ENCODE measurements at places on chromosomes 6 and 20.
A peak's percentile ranks its signal among the peaks of the same experiment; 100 is the strongest.

GRCh38 chr6:137231895-137232294 lies 12.7 kb upstream of the IFNGR1 start:
- no peaks in the 10 kb centered on the region for H3K36me3 ChIP-seq
- no peaks in the 10 kb centered on the region for H3K27me3 ChIP-seq
- H3K4me1 ChIP-seq: no peaks in the 10 kb centered on the region
- DNase-seq: no peak
- H3K27ac ChIP-seq: no peak overlapping the region

DNA sequence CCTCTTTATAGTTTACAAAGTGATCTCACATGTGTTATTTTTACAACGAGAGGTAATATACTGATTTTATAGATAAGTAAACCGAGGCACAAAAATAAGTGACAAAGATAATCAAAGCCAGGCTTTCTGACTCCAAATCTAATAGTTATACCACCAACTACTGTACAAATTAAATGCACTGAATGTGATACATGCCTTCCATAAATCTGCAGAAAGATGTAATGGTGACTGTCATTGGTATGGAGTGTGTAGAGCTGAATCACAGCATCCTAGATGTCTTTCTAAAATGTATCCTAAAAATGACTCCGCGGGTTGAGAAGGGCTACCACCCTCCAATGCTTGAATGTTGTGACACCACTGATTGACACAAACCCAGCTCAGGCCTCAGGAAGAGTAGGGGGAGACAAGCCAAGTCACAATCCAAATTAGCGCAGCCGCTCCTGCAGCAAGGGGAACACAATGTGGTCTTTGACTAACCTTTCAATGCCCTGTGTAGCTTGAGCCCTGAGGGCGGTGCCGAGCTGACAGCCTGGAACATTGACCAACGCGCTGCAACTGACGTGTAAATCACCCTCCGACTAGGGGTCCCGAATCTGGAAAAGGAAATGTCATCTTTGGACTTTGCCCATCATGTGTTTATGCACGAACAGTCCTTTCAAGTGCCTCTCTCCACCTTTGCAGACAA lies 136.8 kb downstream of the OLIG3 start:
- no peak overlapping the region for H3K4me3 ChIP-seq
- peak; percentile 51 for DNase-seq
- H3K27ac ChIP-seq: no peak overlapping the region
- no peaks in the 10 kb centered on the region for H3K36me3 ChIP-seq
- H3K4me1 ChIP-seq: no peaks in the 10 kb centered on the region

DNA sequence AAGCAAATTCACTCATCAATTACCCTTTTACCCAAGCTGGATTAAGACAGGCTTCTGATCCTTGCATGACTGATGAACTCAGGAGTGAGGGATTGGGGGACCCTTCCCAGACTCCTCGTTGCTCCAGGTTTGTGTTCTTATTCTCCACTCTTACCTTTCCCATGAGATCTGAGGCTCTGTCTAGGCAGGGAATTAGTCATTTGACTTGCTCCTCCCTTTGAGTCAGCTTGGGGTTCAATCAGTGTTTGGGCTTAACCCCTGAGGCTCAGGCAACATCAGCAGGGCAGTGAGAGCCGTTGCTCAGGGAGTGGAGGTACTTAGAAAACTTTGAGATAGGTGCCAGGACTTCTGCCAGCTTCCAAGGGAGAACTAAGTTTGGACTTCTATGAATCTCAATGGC lies 20.7 kb upstream of the TOX2 start:
- no peak for DNase-seq
- no peak overlapping the region for H3K4me3 ChIP-seq
- no peaks in the 10 kb centered on the region for H3K4me1 ChIP-seq
- no peaks in the 10 kb centered on the region for H3K27me3 ChIP-seq
- no peaks in the 10 kb centered on the region for H3K36me3 ChIP-seq

DNA sequence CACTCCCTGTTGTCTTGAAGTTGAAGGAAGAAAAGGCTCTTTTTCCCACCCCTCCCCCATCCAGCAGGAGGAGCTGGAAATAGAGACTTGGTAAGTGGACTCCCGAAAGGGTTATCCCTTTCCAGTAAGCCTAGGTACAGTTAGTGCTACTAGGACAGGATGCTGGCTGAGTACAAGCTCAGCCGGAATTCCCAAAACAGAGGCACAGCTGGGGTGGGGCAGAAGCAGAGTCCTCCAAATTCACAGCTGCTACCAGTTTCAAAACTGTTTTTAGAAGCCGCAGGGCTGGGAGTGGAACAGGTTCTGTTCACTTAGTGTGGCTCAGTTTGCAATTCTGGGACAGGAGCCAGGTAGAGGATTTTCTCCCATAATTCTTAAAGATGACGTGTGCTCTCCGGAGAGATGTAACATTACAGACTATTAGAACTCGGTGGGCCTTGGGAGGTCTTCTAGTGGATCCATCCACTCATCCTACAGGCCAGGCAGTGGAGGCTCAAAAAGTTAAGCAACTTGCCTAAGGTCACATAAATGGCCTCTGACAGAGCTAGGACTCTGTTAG lies 19.0 kb upstream of the UTRN start:
- H3K27me3 ChIP-seq: no peaks in the 10 kb centered on the region
- no peak overlapping the region for H3K4me3 ChIP-seq
- H3K27ac ChIP-seq: no peak overlapping the region
- no peak for DNase-seq

GRCh38 chr20:10090588-10091166 lies 55.9 kb downstream of the ANKEF1 start:
- H3K4me3 ChIP-seq: no peak overlapping the region
- DNase-seq: peak; percentile 72
- no peaks in the 10 kb centered on the region for H3K4me1 ChIP-seq

- no peak for DNase-seq
- no peak overlapping the region for H3K4me3 ChIP-seq
- H3K27me3 ChIP-seq: no peaks in the 10 kb centered on the region
- H3K36me3 ChIP-seq: no peaks in the 10 kb centered on the region
- H3K4me1 ChIP-seq: no peaks in the 10 kb centered on the region
- no peak overlapping the region for H3K27ac ChIP-seq
Measured at GRCh38 chr20:61614706-61615100, 362.6 kb downstream of the CDH4 start.

DNA sequence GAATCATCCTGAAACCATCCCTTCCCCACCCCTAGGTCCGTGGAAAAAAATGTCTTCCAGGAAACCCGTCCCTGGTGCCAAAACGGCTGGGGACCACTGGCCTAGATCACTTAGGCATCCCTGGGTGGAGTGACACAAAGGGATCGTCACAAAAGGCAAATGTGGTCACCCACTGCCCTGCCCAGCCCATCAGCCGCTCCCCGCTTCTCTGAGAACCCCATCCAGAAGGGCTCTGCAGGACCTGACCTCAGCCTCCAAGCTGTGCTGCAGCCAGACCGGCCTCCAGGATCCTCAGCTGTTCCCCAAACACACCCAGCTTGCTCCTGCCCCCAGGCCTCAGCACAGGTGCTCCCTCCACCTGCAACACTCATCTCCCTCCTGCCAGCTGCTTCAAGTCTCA lies 61.6 kb downstream of the PREX1 start:
- no peak overlapping the region for H3K27ac ChIP-seq
- no peak overlapping the region for H3K4me3 ChIP-seq
- no peak for DNase-seq
- no peaks in the 10 kb centered on the region for H3K36me3 ChIP-seq
- no peaks in the 10 kb centered on the region for H3K4me1 ChIP-seq

DNA sequence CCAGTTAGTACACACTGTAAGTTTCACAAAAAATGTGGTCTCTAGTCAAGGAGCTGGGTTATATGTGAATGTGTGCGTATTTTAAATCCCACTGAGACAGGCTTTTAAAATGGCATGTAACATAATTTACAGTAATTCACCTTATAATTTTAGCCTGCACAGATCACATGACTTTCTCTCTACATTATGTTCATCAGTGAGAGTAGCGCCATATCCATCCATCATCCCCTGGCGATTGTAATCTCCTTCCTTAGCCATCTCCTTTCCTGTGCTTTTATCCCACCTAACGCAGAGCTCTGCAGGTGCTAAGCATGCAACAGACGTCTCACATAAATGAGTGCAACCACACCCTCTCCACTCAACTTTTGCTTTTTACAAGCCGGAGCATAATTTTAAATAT lies 210.8 kb downstream of the TBC1D7 start:
- H3K36me3 ChIP-seq: no peaks in the 10 kb centered on the region
- no peak for DNase-seq
- peaks cover 14% of the 10 kb centered on the region for H3K4me1 ChIP-seq

- H3K4me1 ChIP-seq: no peaks in the 10 kb centered on the region
- peak; percentile 68 for DNase-seq
- H3K4me3 ChIP-seq: no peak overlapping the region
- H3K27ac ChIP-seq: no peak overlapping the region
- no peaks in the 10 kb centered on the region for H3K36me3 ChIP-seq
Measured at GRCh38 chr20:58471193-58472164, 43.7 kb downstream of the APCDD1L start.

DNA sequence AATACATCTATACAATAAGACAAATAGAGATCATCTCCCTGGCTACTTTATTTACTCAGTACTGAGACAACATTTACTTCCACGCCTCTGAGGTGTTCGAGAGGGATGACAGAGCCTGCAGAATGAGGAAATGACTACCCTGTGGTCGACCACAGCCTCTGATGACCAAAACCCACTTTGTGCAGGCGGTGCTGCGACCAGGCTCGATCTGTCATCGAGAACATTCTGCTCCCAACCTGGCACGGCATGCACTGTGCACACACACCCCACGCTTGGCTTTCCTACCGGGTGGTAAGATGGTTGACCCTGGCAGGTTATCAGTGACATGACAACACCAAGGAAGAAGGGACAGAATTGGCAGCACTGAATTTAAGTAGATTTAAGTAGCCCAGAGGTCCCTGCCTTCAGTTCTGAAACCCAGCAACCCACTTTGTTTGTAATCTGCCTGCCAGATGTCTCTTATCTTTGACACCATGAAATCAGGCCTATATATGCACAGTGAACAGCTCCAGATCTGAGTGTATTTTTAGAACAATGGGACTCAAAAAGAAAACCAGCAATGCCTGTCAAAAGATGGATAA lies 42.6 kb downstream of the TTI1 start:
- DNase-seq: no peak
- H3K36me3 ChIP-seq: no peaks in the 10 kb centered on the region
- H3K4me1 ChIP-seq: peaks cover 8% of the 10 kb centered on the region
- no peak overlapping the region for H3K27ac ChIP-seq

DNA sequence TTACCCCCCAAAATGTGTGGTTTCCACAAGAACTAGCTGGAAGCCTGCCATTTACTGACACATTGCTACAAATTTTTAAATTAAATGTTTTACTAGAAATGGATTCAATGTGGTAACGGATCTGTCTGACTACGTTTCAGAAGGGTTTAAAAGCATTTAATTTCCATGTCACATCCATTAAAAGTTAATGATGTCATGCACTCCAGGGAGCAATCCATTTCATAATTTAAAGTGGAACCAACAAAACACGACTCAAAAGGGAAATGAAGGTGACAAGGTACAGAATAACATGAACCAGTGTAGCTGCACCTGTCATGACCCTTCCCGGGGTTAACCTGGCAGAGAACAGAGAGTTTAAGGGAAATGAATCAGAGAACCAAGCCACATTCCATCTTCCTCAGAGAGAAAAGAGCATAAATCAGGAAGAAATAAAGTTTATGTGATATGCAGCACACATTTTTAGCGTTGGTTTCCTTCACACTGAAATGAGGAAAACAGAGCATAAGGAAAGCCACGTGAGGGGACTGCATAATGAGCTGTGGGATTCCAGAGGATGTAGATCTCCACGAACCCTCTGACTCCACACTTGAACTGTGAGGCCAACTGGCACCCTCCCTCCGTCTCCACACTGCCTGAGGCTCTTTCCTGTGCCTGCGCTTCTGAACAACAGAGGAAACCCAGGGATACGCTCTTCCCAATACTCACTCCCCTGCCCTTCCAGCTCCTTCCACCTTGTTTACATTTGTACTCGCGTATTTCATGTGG lies 170.3 kb upstream of the AHI1 start:
- H3K36me3 ChIP-seq: no peaks in the 10 kb centered on the region
- H3K4me3 ChIP-seq: peak overlapping the region; percentile 37
- no peak overlapping the region for H3K27ac ChIP-seq

GRCh38 chr6:27752038-27752885 lies 159.9 kb downstream of the OR2B2 start:
- peak; percentile 95 for DNase-seq
- H3K27me3 ChIP-seq: no peaks in the 10 kb centered on the region
- no peak overlapping the region for H3K27ac ChIP-seq
- no peaks in the 10 kb centered on the region for H3K36me3 ChIP-seq
- no peaks in the 10 kb centered on the region for H3K4me1 ChIP-seq
- peak overlapping the region; percentile 97 for H3K4me3 ChIP-seq

GRCh38 chr6:11343963-11344723 lies 111.7 kb upstream of the NEDD9 start:
- H3K4me3 ChIP-seq: no peak overlapping the region
- peaks cover 7% of the 10 kb centered on the region for H3K4me1 ChIP-seq
- no peak for DNase-seq
- H3K36me3 ChIP-seq: no peaks in the 10 kb centered on the region
- no peaks in the 10 kb centered on the region for H3K27me3 ChIP-seq

GRCh38 chr6:170271771-170272314 lies 19.0 kb downstream of the DLL1 start:
- H3K4me1 ChIP-seq: peaks cover 2% of the 10 kb centered on the region
- DNase-seq: no peak
- H3K36me3 ChIP-seq: no peaks in the 10 kb centered on the region
- no peak overlapping the region for H3K4me3 ChIP-seq
- no peak overlapping the region for H3K27ac ChIP-seq
- H3K27me3 ChIP-seq: no peaks in the 10 kb centered on the region

DNA sequence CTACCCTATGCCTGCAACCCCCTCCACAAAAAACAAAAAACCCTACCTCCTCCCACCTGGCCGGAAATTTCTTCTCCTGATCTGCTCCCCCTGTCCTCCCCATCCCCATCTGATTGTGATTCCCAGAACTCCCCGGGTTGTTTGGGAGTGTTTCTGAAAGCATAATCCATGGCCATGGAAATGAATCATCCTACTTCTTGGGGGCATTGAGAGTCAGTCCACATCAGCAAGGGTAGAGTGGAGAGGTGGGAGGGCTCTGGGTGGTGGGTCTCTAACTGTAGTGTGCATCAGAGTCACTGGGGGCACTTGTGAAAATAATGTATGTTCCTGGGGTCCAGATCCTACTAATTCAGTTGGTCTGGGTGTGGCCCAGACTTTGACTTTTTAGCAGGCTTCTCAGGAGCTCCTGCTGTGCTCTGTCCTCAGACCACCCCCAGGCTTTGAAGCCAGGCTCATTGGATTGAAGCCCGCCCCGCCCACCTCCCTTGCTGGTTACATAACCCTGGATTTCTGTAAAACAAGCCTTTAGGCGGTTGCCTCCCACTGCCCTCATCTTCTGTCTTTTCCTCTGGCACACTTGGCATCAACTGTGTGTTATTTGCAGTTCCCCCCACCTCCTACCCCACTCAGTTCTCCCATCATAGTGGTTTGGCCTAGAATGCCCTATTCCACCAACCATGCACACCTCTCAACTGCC lies 10.5 kb downstream of the PIGT start:
- H3K27ac ChIP-seq: no peak overlapping the region
- no peak for DNase-seq
- no peaks in the 10 kb centered on the region for H3K4me1 ChIP-seq
- no peak overlapping the region for H3K4me3 ChIP-seq
- no peaks in the 10 kb centered on the region for H3K27me3 ChIP-seq

GRCh38 chr20:49831770-49832631 lies 19.4 kb downstream of the SLC9A8 start:
- H3K4me3 ChIP-seq: no peak overlapping the region
- H3K27ac ChIP-seq: no peak overlapping the region

- H3K4me1 ChIP-seq: no peaks in the 10 kb centered on the region
- no peak overlapping the region for H3K4me3 ChIP-seq
- no peak for DNase-seq
- peaks cover 43% of the 10 kb centered on the region for H3K36me3 ChIP-seq
- no peak overlapping the region for H3K27ac ChIP-seq
- H3K27me3 ChIP-seq: no peaks in the 10 kb centered on the region
Measured at GRCh38 chr20:50898475-50898874, 32.8 kb downstream of the ADNP start.
